ENCODE measurements at places on chromosomes 1 and 21.

DNA sequence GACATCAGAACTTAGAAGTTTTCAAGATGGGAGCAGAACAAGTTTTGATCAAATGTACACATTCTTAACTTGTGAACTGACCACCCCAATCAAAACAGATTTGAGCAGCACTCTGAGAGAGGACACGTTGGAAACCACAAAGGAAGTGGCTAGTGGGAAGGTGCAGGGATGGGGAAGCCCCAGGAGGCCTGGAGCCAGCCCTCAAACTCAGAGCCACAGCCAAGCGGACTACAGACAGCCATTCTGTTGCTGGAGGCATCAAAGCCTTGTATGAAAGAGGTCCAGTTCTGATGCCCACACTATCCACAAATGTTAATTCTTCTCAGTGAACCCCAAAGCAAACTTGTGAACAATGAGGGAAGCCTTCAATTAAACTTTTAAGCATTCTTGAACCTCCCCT, 143.6 kb upstream of the RAB4A start:
- H3K36me3 ChIP-seq: no peaks in the 10 kb centered on the region
- no peaks in the 10 kb centered on the region for H3K4me1 ChIP-seq
- H3K27ac ChIP-seq: no peak overlapping the region
- DNase-seq: no peak
- no peak overlapping the region for H3K4me3 ChIP-seq

DNA sequence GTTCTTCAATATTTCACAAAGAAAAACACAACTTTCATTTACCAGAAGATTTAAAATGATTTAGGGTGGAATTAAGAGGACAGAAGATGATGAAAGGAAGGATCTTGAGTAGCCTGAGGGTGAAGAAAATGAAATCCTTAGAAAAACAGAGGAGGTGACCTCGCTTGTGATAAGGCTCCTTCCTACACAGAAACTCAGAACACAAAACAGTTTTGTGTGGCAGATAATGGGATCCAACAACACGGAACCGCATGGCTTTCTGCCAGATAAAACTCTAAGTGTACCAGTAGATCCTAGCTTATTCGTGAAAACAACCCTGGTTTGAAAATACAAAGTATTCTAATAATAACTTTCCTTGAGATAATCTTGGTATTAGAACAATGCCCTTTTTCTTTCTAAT, 74.0 kb upstream of the EXO1 start:
- no peaks in the 10 kb centered on the region for H3K27me3 ChIP-seq
- H3K4me1 ChIP-seq: no peaks in the 10 kb centered on the region
- no peak for DNase-seq
- H3K27ac ChIP-seq: no peak overlapping the region
- no peak overlapping the region for H3K4me3 ChIP-seq

DNA sequence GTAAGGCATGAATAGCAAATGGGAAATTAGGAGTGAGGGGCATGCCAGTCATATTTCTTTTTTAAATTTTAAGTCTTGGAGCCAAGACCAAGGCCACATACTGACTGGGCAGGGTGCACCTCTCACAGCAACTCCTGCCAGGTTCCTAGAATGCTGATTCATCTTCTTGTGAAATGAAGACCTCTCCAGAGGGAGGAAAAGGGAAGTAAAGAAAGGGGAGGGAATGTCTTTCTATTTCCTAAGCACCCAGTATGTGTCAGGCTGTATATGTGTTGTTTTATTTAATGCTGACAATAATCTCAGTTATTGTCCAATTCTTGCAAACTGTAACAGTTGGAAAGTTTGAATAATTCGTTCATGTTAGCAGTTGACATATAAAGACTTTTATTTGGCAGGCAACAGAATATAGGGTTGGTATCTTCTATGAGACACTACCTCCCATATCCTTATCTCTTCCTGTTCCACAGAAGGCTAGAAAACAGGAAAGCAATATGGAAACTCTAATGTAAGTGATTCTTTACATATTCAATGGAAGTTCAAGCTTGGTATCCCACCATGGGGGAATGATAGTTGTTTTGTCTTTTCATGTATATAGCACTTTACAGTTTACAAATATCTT, 259.1 kb upstream of the USP24 start:
- H3K27me3 ChIP-seq: no peaks in the 10 kb centered on the region
- no peak overlapping the region for H3K27ac ChIP-seq
- H3K4me1 ChIP-seq: no peaks in the 10 kb centered on the region
- no peak overlapping the region for H3K4me3 ChIP-seq
- no peaks in the 10 kb centered on the region for H3K36me3 ChIP-seq

DNA sequence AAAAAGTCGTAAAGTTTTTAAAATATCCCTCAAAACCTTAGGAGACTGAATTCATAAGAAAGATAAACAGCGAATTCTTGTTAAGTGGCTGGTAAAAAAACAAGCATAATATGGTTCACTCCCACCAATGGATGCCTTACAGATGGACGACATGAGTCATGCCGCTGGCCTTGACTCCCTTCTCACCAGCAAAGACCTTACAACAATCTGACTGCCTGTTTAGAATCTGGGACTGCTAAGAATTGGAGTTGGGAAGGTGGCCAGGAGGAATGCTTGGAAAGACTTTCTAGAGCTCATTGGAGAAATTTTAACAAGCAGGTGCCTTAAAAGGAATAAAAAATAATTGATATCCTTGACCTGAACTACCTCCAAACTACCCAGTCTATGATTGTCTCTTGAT, 206.9 kb upstream of the FMN2 start:
- no peaks in the 10 kb centered on the region for H3K36me3 ChIP-seq
- no peak overlapping the region for H3K4me3 ChIP-seq
- no peaks in the 10 kb centered on the region for H3K4me1 ChIP-seq

GRCh38 chr21:43972850-43973633, 39.1 kb upstream of the TRAPPC10 start:
- no peak overlapping the region for H3K27ac ChIP-seq
- H3K36me3 ChIP-seq: peaks cover 41% of the 10 kb centered on the region
- H3K4me3 ChIP-seq: no peak overlapping the region
- H3K27me3 ChIP-seq: no peaks in the 10 kb centered on the region
- H3K4me1 ChIP-seq: no peaks in the 10 kb centered on the region

DNA sequence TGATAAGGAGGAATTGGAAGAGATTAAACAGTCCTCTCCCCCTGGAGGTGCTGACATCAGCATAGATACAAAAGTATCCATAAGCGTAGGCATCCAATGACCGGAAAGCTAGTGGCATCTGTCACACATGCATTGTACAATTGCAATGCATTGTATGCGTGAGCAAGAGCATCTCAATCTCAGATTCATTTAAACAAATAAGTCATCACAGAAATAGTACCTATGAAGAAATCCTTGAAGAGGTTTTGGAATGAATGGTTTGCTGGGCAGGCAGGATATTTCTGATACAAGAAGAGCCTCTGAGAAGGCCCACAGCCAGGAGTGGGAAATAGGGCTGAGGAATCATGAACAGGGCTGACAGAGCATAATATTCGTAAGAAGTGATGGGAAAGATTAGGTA, 88.9 kb upstream of the ABCD3 start:
- DNase-seq: no peak
- no peaks in the 10 kb centered on the region for H3K4me1 ChIP-seq
- no peaks in the 10 kb centered on the region for H3K27me3 ChIP-seq
- H3K4me3 ChIP-seq: no peak overlapping the region
- H3K36me3 ChIP-seq: no peaks in the 10 kb centered on the region
- H3K27ac ChIP-seq: no peak overlapping the region

DNA sequence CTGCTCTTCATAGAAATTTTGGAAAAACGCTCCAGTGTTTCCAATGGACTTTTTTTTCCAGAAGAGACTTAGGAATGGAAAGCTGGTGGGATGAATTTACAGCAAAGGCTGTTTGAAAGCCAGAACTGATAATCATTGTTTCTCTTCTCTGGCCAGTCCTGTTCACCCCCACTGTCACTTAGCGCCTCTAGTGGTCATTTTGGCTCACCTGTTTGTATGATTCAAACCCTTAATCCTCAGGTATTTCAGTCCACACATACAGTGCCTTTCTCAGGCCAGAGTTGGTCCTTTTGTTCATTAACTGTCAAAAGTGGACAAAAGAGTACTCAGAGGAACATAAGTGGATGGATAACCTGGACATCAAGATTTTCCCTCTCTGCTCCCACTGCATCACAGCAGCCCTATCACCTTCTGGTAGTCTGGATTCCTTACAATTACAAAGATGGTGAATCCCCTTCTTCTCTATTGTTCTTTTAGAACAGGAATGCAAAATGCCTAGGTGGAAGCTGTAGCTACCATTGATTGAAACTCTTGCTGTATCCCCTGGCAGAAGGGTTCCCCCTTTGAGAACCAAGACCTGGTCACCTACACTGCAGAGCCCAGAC, 177.6 kb upstream of the OLFM3 start:
- no peak for DNase-seq
- H3K27ac ChIP-seq: no peak overlapping the region
- no peak overlapping the region for H3K4me3 ChIP-seq
- H3K4me1 ChIP-seq: no peaks in the 10 kb centered on the region
- H3K27me3 ChIP-seq: no peaks in the 10 kb centered on the region
- H3K36me3 ChIP-seq: no peaks in the 10 kb centered on the region

- no peak overlapping the region for H3K27ac ChIP-seq
- H3K36me3 ChIP-seq: no peaks in the 10 kb centered on the region
- DNase-seq: no peak
- H3K4me3 ChIP-seq: no peak overlapping the region
- H3K4me1 ChIP-seq: no peaks in the 10 kb centered on the region
- H3K27me3 ChIP-seq: no peaks in the 10 kb centered on the region
These were observed 10.6 kb downstream of the METTL18 start for GRCh38 chr1:169784102-169784501.

GRCh38 chr1:96715482-96715881, 6.1 kb upstream of the PTBP2 start:
- H3K27me3 ChIP-seq: no peaks in the 10 kb centered on the region
- H3K36me3 ChIP-seq: no peaks in the 10 kb centered on the region
- no peaks in the 10 kb centered on the region for H3K4me1 ChIP-seq
- H3K27ac ChIP-seq: no peak overlapping the region

- no peak for DNase-seq
- H3K27me3 ChIP-seq: no peaks in the 10 kb centered on the region
- H3K36me3 ChIP-seq: no peaks in the 10 kb centered on the region
- no peak overlapping the region for H3K4me3 ChIP-seq
These were observed 32.9 kb downstream of the IVNS1ABP start for GRCh38 chr1:185284116-185284515.

- no peak for DNase-seq
- H3K36me3 ChIP-seq: peaks cover 12% of the 10 kb centered on the region
- H3K27me3 ChIP-seq: no peaks in the 10 kb centered on the region
- H3K4me3 ChIP-seq: peak overlapping the region; percentile 5
- peaks cover 49% of the 10 kb centered on the region for H3K4me1 ChIP-seq
These were observed 28.6 kb downstream of the LGR6 start for GRCh38 chr1:202221911-202222909.

GRCh38 chr21:34914239-34914638, 134.9 kb downstream of the RUNX1 start:
- DNase-seq: no peak
- no peaks in the 10 kb centered on the region for H3K36me3 ChIP-seq
- no peaks in the 10 kb centered on the region for H3K4me1 ChIP-seq

GRCh38 chr1:150178548-150178947, 28.8 kb downstream of the PLEKHO1 start:
- no peak overlapping the region for H3K27ac ChIP-seq
- H3K36me3 ChIP-seq: no peaks in the 10 kb centered on the region
- no peaks in the 10 kb centered on the region for H3K27me3 ChIP-seq
- no peak for DNase-seq

DNA sequence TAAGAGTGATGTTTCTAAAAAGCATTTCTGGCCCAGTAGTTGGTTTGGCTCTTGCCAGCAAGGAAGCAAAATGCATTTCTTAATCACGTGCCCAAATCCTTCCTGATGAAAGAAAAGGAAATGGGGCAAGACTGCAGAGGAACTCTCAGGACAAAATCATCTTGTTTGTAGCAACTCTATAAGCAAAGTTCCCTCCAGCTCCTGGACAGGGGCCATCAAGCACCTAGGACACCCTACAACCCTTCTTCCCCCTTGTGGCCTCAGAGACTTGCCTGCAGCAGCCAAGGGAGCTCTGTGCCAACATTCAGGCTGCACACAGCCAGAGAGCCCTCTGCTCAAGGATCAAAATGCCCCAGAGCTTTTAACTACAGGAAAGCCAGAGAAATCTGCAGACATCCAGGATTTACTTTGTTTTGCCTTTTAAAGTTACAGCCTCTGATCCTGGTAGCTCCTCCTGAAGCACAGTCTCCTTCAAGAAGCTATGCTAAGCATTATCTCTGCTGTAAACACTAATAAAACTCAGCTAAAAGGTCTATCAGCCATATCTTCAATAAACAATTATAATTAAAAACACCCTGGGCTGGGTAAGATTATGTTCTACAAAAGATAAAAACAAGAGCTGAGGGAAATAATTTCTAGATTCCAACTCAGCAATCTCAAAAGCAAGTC, 105.0 kb downstream of the KIAA0319L start:
- no peaks in the 10 kb centered on the region for H3K27me3 ChIP-seq
- peak; percentile 71 for DNase-seq
- H3K36me3 ChIP-seq: peaks cover 24% of the 10 kb centered on the region
- H3K4me3 ChIP-seq: no peak overlapping the region

DNA sequence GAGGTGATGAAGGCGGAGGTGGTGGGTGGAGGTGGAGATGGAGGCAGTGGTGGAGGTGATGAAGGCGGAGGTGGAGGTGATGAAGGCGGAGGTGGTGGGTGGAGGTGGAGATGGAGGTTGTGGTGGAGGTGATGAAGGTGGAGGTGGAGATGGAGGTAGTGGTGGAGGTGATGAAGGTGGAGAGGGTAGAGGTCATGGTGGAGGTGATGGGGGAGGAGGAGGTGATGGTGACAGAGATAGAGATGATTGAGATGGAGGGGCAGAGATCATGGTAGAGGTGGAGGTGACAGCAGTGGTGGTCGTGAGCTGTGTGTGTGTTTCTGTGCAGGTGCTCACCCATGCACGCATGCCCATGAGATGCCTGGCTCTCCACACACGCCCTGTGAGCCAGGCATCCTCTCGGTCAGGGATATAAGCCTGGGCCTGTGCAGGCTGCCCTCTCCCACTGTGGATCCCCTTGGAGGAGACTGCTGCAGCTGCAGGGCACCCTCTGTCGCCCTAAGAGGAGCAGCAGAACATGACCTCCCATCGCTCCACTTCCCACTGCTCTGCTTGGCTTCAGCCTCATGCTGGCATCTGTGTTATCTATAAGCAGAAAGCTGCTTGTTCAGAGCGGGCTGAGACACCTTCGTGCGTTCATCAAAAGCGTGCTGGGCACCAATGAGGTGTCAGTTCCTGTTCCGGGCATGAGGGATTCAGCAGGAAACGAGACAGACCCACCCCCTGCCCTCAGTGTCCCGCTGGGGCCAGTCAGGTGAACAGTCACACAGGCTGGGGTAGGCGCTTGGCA, 20.5 kb upstream of the NPHP4 start:
- H3K4me3 ChIP-seq: no peak overlapping the region
- DNase-seq: no peak
- H3K27ac ChIP-seq: no peak overlapping the region
- H3K4me1 ChIP-seq: no peaks in the 10 kb centered on the region
- no peaks in the 10 kb centered on the region for H3K36me3 ChIP-seq
- H3K27me3 ChIP-seq: no peaks in the 10 kb centered on the region

GRCh38 chr1:48223366-48224240, 1.1 kb downstream of the SLC5A9 start:
- H3K27me3 ChIP-seq: no peaks in the 10 kb centered on the region
- H3K4me3 ChIP-seq: no peak overlapping the region
- no peak for DNase-seq
- H3K4me1 ChIP-seq: no peaks in the 10 kb centered on the region

- H3K36me3 ChIP-seq: no peaks in the 10 kb centered on the region
- no peaks in the 10 kb centered on the region for H3K4me1 ChIP-seq
- H3K27ac ChIP-seq: no peak overlapping the region
- no peak overlapping the region for H3K4me3 ChIP-seq
- DNase-seq: no peak
These were observed 43.8 kb upstream of the KCTD3 start for GRCh38 chr1:215523128-215523861.
